ENCODE measurements at places on chromosomes 2 and 18.

- DNase-seq: peak; percentile 74
These were observed 4.8 kb downstream of the PJVK start for GRCh38 chr2:178455947-178456346.

GRCh38 chr18:61865466-61866175 lies 27.2 kb downstream of the RNF152 start:
- peak; percentile 31 for DNase-seq

DNA sequence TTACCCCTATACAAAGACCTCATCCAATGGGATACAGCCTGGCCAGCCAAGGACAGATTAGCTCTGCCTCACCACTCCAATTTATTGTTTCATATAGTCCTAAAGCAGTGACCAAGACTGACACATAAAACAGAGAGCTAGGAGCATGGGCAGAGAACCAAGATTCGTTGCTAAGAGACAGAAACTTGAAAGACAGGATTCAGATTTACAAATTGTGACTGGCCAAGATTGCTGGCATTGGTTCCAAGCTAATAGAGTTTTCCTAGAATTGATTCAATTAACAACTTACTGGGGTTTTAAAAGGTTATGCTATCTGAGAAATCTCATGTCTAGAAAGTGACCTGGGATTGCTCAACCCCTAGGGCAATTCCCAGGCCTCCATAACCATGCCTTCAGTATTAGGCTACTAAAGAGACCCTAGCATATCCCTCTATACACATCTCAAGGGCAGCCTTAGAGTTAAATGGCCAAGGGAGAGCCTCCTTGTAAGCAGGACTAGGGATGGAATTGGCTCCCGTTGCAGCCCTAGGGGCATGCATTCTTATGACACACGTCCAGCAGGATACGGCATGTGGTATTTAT lies 75.6 kb downstream of the ICOS start:
- DNase-seq: no peak

GRCh38 chr2:27655155-27655951 lies 8.1 kb downstream of the SUPT7L start:
- peak; percentile 6 for DNase-seq

DNA sequence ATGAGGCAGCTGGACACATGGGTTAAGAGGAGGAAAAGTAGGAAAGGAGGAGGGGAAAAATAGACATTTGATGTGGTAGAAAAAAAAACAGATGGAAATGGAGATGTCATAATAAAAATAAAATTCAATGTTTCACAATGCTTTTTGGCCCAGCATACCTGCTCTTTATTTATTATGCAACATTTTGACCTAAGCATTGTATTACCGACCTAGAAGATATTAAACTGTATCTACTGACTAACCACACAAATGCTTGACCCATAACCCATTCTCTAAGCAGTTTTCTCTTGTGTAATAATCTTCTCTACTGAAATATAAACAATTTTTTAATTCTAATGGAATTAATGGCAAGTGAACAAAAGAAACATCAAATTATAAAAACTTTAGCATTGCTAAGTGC lies 362.3 kb downstream of the FBXO15 start:
- DNase-seq: no peak

- DNase-seq: peak; percentile 66
These were observed 725 bp upstream of the ANKRD53 start for GRCh38 chr2:70977605-70978205.

GRCh38 chr2:31347750-31348149 lies 66.8 kb downstream of the XDH start:
- peak; percentile 46 for DNase-seq

DNA sequence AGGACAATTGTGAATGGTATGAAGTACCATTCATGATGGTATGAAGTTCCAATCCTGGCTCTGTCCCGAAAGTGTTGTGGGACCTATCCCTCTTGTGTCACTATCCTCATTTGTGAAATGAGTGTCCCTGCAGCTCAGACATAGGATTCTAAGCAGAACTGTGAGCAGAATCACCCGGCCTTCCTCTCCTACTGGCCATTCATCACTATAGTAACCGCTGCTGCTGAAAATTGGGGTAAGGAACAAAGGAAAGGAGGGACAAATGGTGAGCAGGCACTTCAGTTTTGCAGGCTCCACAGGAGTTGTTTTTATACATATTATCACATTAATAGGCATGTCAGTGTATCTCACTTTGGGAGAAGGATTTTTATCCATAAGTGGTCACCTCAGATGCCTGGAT lies 27.4 kb downstream of the SMYD1 start:
- no peak for DNase-seq

- DNase-seq: peak; percentile 4
These were observed 435.7 kb upstream of the SETBP1 start for GRCh38 chr18:44245019-44245418.

GRCh38 chr2:239769554-239770245 lies 255.4 kb downstream of the NDUFA10 start:
- no peak for DNase-seq

GRCh38 chr2:47569658-47570475 lies 166.9 kb downstream of the MSH2 start:
- DNase-seq: no peak

DNA sequence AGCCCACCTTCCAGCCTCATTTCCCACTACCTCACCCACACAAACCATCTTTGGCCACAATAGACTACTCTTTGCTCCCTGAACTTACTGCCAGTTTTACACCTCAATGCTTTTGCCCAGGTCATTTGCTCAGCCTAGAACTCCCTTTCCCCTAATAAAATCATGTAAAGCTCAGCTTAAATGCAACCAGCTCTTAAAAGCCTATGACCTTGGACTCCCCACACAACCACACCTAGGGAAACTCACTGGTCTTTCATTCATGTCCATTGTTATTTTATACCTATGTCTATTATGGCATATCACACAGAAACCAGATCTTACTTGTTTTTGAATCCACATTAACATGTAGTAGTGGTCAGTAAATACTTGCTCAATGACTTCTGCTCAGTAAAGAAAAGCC lies 14.5 kb upstream of the XDH start:
- DNase-seq: no peak

DNA sequence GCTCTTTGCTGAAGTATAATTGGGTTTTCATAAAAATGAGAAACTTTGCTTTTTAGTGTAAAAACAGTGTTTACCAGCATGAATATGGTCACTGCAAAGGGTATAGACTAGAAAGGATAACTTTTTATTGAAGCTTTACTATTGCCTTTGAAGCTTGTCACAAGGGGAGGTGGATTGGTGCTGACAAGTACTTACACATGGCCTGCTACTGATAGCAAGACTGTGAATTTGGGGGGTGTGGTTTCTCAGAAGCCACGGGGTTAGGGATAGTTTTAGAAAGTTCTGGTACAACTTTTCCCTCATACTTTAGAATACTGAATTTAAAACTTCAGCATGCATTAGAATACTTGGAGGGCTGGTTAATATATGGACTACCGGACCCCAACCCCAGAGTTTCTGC lies 294.1 kb downstream of the SOCS6 start:
- no peak for DNase-seq

GRCh38 chr2:223365158-223365679 lies 236.9 kb downstream of the SCG2 start:
- DNase-seq: no peak

DNA sequence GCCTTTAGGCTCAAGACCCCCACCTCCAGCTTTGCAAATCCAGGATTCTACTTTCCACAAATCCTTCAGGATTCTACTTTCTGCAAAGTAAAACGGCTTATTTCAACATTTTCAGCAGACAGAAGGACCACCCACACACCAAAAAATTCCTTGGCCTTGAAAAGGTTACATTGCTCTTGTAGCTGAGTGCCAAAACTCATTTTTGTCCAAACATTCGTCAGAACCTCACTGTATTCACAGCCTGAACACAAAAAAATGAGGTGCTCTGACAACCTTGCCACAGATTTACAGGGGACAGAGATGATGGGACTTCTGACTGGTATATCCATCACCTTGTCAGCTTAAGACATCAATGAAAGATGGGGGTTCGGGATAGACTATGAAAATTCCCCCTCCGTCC lies 63.0 kb upstream of the COX7A2L start:
- peak; percentile 29 for DNase-seq

DNA sequence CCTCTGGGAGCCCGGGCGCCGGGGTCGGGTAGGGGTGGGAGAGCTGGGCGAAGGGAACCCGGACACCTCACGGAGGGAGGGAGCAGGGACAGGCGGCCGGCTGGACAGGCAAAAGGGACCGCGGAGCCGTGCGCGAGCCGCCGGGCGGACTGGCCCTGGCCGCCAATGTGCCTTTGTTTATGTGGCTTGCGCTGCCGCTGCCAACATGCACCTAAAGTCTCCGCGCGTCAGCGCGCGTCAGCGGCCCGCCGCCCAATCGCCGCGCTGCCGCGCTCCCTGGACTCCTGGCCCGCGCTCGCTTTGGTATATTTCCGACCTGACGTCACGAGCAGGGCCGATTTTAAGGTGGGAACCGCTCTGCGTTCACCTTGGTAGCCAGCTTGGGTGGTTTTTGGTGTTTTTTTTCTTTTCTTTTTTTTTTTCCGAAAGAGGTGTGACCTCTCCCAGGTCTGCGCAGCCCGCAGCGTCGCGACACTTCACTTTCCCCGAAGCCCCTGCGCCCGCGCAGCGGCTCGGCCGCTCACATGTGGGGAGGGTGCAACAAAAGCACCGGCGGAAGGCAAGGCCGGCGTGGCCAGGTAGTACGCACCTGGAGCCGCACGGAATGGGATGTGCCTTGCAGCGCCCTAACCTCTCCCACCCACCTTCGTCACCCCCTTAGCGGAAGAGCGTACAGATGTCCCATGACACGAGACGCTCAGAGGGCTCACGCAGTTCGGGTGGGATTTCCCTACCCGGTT lies at the start of gene NR4A2:
Gene NR4A2, minus strand, starts transcription at position 188 of the 740 bp plus-strand sequence. CDS start 2,535 bp downstream, outside the sequence.
- peak; percentile 63 for DNase-seq

DNA sequence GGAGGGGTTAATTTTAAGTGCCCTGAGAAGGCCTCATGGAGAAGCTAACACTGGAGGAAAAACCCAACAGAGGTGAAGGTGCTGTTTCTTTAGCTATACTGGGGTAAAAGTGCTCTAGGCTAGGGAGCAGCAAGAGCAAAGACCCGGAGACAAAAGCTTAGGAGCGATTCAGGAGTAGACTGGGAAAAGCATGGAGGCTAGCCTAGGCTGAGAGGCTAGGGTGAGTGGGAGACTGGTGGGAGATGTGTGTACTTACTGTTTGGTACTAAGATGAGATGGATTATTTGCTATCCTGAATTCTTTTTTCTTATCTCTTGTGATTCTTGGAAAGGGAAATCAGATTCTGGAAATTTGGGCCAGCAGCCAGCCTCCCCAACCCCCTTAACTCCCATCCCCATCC lies 2.0 kb downstream of the GIGYF2 start:
- no peak for DNase-seq

DNA sequence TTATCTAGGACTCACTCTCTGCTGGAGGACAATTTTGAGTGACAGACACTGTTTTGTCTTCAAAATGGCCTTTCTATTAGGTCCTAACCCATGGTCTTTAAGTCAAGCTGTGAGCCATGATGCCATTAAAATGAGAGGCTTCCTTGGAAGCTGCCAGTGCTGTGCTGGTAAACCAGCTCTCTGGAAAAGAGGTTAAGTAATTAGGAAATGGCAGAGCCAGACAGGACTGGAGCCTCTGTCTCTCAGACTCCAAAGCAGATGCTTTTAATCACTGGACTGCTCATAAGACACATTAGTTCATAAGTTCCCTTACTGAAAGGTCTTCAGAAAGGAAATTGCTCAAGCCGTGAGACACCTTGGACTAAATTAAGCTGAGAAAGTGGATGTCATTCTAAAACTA lies 25.8 kb upstream of the LHCGR start:
- no peak for DNase-seq

GRCh38 chr2:204842661-204843485 lies 297.6 kb downstream of the PARD3B start:
- peak; percentile 92 for DNase-seq

DNA sequence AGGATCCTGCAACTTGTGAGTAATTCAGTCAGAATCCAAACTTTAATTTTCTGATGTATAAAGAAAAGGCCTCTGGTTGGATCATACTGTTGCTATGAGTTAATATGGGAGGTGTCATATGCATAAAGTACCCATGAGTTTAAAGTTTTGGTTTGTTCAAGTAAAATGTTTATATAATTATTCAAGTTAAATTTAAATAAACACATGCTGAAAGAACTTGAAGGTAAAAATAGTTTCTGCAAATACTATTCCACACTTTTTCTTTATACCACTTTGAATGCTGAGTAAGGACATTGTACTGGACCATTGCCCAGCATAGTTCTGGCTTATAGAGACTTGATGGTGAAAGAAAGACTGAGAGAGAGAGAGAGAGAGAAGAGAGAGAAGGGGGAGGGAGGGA lies 30.7 kb downstream of the PKP4 start:
- peak; percentile 70 for DNase-seq

DNA sequence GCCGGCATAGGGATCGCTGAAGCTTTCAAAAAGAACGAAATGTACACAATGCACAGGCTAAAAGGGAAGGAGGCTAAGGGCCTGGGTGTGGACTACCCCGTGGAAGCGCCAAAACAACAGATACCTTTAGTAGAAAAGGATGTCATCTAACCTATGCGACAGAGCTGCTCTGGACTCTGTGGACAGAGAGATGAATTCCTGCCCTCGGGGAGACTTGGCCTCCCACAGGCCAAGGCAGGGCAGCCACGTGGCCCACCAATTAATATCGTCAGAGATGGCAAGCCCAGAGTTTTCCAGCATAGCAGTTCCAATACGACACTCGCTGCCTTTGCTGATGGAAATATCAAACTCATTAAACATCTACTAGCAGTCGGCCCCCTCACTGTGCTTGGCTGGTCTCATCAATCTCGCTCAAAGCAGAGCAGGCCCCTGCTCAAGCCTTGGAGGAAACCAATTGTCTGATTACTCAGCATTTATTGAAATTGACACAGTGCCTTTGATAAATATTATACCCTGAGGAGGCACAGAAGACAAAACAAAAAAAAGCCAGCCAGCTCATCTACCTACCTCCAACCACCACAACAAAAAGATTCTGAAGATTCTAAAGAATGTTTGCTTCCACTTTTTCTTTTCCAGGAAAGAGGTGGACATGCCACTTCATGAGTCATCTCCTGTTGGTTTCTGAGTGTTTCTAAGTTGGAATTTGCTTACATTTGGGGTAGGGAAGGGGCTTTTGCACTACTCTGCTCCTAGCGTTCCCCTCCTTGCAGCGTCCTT lies 79.0 kb upstream of the ACAA2 start:
- no peak for DNase-seq

- peak; percentile 17 for DNase-seq
These were observed 87.2 kb downstream of the EPHA4 start for GRCh38 chr2:221484761-221485502.

- no peak for DNase-seq
These were observed 434.9 kb upstream of the MYT1L start for GRCh38 chr2:2765839-2766495.

DNA sequence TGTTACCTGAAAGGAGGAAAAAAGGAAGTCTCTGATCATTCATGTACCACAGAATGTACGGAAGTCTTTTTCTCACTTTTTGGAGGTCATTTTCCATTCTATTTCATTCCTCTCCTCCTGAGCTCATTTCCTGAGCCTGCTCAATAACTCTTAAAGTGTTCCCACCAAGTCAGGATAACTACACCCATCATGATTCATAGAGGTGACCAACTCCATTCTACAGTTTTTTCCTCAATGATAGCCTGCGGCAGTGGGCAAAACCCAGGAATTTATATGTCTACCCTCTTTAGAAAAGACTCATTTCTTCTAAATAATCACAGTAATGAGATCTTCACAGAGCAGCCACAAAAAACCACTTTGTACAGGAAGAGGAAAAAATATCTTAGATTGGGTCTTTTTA lies 372.5 kb downstream of the RBM43 start:
- no peak for DNase-seq

GRCh38 chr2:74002505-74003421 lies 18.1 kb downstream of the TET3 start:
- DNase-seq: peak; percentile 88

- no peak for DNase-seq
These were observed 85.5 kb downstream of the HDAC4 start for GRCh38 chr2:239315308-239315707.

- DNase-seq: no peak
These were observed 155.1 kb downstream of the FIGN start for GRCh38 chr2:163580757-163581156.

All from fibroblast of skin of scalp (primary cell).